ENCODE measurements at places on chromosomes 6 and 20. TPM values are rescaled to one million over a fixed set of nuclear protein-coding genes. Genes with fewer than 3 reads are reported as not detected.

GRCh38 chr6:110307368-110307767 lies 50.8 kb downstream of the METTL24 start:
- H3K27me3 ChIP-seq = no peaks in the 10 kb centered on the region
- no peaks in the 10 kb centered on the region for H3K36me3 ChIP-seq
- no peak overlapping the region for H3K27ac ChIP-seq
- no peak overlapping the region for H3K4me3 ChIP-seq
- DNase-seq = no peak
- H3K4me1 ChIP-seq = no peaks in the 10 kb centered on the region

- peaks cover 13% of the 10 kb centered on the region for H3K36me3 ChIP-seq
- H3K4me1 ChIP-seq = peaks cover 2% of the 10 kb centered on the region
Measured at GRCh38 chr6:24666641-24667377, at the start of the genes ACOT13 and TDP2. TSS of gene ACOT13 (plus strand) at chr6:24667077. CDS start at chr6:24667264, 187 bp downstream. TSS of gene TDP2 (minus strand) at chr6:24666899. CDS start at chr6:24666862, 37 bp downstream.

DNA sequence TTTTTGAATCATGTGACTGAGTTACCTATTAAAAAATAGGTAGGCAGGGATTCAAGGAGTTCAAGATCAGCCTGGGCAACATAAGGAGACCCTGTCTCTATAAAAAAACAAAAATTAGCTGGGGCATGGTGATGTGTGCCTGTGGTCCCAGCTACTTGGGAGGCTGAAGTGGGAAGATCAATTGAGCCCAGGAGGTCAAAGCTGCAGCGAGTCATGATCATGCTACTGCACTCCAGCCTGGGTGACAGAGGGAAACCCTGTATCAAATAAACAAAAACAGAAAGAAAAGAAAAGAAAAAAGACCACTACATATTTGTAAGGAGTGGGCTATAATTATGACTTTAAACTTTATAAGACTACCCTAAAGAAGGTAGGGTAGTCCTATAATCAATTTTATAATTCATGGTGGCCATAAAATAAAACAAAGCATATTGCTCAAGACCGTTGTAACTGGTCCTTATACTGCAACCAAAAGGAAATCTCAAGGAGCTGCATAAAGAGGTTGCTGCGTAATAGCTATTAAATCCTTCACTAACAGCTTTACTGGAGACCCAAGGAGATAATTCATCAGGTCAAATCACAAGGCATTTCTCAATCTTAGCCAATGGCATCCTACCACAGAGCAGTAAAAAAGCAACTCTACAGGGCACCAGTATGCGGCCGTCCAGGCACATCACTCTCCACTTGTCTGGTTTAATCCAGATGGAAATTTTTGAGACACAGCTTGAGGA lies 13.5 kb downstream of the PIGU start:
- H3K27ac ChIP-seq = no peak overlapping the region
- H3K4me1 ChIP-seq = no peaks in the 10 kb centered on the region
- no peak overlapping the region for H3K4me3 ChIP-seq
- no peaks in the 10 kb centered on the region for H3K36me3 ChIP-seq
- DNase-seq = no peak

DNA sequence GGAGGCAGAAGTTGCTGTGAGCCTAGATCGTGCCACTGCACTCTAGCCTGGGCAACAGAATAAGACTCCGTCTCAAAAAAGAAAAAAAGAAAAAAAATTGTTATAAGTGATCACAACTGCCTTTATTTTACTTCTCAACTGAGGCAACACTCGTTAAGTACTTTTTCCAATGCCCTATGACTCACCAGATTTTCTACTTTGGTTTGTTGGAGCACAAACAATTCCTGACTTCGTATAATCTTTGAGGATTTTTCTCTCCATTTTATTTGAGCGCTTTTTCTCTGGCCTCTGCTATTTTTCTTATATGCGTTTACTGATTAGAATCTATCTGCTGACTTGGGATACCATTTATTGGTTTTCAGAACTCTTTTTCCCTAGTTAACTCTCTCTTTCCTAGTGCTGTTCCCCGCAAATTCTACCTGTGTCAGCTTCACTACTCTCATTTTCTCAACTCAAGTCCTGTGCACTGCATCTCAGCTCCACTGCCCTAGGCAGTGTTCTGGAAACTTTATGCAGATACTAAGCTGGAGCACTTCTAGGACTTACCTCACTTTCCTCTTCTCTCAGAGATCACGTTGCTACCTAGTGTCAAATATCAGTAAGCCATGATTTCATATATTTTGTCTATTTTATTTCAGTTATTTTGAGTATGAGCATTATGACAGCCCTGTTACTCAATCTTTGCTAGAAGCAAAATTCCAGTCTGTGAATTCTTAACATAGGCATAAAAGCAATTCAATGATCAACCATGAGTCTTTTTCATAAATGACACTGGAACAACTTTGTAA lies 1120.1 kb upstream of the CITED2 start:
- DNase-seq = no peak
- no peaks in the 10 kb centered on the region for H3K36me3 ChIP-seq
- no peaks in the 10 kb centered on the region for H3K4me1 ChIP-seq
- no peaks in the 10 kb centered on the region for H3K27me3 ChIP-seq
- H3K4me3 ChIP-seq = no peak overlapping the region

DNA sequence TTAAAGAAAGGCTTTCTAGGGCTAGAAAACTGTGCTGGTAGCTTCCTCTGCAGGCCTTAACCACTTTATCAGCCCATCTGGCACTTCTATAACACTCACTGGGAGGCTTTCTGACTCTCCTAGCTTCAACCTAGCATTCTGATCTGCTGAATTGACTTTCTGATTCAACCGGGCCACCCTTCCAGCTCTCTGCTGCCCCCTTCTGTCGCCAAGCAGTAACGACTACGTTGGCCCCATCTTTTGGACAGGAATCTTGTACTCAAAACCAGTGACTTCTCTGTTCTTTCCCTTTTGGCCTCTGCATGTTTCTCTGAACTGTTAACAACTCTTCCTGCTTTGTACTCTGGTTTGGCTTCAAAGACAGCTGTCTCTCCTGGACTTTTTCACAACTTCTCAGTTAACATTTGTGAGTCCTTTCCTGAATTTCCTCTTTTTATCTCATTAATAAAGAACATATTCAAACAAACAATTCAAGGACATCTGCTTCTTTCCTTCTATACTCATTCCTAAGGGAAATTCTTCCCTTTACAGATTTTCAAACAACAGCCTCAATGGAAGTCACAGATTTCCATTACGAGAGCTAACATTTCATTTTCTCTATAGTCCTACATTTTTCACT lies 43.9 kb upstream of the FAM135A start:
- DNase-seq = peak; percentile 80
- H3K36me3 ChIP-seq = no peaks in the 10 kb centered on the region
- H3K27ac ChIP-seq = no peak overlapping the region
- H3K27me3 ChIP-seq = no peaks in the 10 kb centered on the region

The CRISP3 gene
- total RNA-seq = not detected

The DOK5 gene
- total RNA-seq = not detected

The BMP5 gene
- 6.0 TPM for total RNA-seq

The CAPN11 gene
- not detected for total RNA-seq
